ENCODE measurements at places on chromosomes 1 and 21.

- no peak for DNase-seq
Measured at GRCh38 chr1:17346046-17346789, 25.8 kb upstream of the PADI6 start.

DNA sequence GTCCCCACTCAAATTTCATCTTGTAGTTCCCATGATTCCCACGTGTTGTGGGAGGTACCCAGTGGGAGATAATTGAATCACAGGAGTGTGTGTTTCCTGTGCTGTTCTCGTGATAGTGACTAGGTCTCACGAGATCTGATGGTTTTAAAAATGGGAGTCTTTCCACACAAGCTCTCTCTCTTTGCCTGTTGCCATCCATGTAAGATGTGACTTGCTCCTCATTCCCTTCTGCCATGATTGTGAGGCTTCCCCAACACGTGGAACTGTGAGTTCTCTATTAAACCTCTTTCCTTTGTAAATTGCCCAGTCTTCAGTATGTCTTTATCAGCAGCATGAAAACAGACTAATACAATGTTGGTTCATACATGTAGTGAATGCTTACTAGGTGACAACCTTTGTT is 163.2 kb upstream of the PALMD start:
- no peak for DNase-seq

- DNase-seq, result no peak
Measured at GRCh38 chr21:23690316-23690715, 1917.0 kb downstream of the MRPL39 start.

- DNase-seq, result no peak
Measured at GRCh38 chr1:191579019-191579418, 579.2 kb upstream of the RGS18 start.

- DNase-seq, result no peak
Measured at GRCh38 chr1:226185141-226186036, 1.2 kb downstream of the ACBD3 start.

DNA sequence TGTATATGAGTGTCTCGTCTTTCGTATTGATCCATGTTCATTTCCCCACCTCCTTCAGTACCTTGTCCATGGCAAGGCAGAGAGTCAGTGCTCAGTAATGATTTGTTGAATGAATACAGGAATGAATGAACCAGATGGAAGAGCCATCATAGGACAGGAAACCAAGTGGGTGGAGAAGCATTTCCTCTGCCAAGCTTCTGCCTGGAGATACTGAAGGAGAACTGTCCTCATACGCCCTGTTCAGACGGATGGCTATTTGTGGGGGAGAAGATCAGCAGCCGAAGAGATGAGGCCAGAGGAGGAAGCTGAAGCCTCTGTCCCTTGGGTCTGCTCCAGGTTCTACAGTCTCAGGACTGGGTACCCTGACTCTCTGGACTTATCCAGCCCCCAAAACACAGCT is 5.8 kb downstream of the FAM43B start:
- DNase-seq, result no peak

GRCh38 chr1:216055004-216055403 is 368.2 kb downstream of the USH2A start:
- DNase-seq, result no peak

GRCh38 chr1:160293020-160293968 is 8.4 kb upstream of the PEX19 start:
- DNase-seq, result no peak

DNA sequence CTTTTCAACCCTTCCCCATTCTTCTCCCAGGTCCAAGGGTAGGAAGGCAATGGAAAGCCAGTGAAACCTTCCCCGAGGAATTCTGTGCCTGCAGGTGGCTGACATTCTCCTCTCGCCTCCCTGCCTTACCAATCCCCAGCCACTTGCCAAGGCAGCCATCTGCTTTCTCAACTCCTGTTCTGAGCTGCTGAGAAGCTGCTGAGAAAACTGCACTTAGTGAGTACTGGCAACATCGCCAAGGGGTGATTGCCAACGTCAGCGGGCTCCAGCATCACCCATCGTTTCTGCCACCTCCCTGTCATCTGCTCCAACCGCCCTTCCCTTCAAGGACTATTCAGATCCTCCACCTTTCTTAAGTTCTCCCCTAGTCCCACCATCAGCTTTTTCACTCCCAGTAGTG is 106.0 kb downstream of the PTPRU start:
- DNase-seq, result no peak

DNA sequence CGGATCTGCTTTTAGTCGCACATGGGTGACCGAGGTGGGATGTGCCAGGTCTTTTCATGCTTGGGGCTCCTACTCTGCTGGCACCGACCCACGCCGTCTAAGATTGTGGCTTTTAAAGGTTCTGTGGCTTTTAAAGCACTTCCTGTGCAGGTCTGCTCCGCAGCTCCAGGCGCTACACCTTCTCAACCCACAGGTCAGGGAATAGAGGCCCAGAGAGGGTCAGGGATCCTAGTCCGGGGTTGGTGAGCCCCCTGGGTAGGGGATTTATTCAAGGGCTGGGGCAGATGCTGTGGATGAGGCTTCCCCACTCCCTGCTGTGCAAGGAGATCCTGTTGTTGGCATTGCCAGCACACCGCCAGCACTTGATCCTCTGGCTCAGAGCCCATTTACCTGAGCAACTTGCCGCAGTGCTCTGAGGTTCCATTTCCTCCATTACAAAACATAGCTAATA is 212.8 kb upstream of the RAB4A start:
- no peak for DNase-seq

GRCh38 chr1:42167611-42168390 is 3.3 kb upstream of the GUCA2A start:
- no peak for DNase-seq

- DNase-seq, result no peak
Measured at GRCh38 chr1:90386899-90387720, 330.0 kb downstream of the BARHL2 start.

DNA sequence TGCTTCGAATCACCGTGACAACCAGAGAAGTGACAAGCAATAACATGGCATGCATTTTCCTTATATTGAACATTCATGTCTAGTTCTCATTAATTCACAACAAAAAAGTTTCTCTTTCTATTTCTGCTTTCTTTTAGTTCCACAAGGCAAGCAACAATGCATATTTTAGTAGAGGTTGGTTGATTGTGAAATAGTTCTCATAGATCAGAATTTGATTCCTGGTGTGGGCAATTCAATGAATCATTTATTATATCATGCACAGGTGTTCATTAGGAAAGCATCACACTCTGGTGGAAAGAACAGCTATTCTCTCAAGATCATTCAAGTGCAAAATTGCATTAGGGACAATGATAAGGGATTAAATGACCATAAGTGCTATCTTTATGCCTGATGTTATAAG is 980.9 kb downstream of the BRINP3 start:
- DNase-seq, result no peak

DNA sequence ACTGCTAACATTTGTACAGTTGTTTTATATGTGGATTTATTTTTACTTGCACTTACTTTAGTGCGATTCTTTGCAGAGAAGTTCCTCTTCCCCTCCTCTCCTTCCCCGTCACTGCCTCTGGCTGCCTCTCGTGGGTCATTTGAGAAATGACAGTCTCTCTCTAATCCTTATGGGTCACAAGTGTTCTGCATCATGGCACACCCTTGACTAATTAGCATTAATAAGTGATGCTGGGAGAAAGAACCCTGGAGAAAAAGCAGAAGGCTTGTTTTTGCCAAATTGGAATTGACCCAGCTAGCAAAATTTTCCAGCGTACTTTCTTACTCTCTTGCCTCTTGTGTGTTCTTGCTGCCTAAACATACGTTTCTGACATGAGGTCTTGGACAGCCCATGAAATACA is 301.2 kb downstream of the DUSP10 start:
- no peak for DNase-seq

DNA sequence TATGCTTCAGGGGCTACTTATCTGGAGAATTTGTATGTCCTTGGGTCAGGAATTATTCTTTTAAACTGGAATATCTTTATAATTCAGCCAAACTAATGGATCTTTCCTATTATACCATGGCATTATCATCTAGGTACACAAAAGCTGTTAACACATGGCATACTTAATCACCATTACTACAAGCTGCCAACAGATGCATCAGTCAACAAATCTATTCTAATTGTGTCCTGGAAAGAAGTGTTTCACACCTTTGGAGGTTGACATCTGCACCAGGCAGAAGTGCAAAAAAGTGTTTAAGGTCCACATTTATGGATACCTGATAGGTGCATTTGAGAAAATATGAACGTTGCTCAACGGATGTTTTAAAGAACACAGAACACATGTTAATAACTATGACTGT is 470.2 kb upstream of the ADGRL2 start:
- no peak for DNase-seq

DNA sequence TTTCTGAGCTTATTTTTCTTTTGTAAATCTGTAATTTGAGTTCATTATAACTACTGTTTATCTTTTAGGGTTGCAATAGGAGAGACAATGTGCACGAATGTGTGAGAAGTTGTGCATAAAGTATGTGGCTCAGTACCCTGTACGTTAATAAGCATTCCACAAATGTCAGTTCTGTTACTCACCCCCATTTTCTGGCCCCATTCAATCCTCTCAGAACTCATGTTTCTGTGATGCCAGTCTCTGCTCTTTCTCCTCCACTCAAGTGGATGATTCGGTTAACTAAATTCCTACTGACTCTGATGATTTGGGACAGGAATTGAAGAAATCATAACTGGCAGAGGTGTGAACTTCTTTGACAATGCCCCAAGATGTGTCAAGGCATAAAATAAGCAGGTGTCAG is 10.2 kb upstream of the DMRTB1 start:
- no peak for DNase-seq
